ENCODE measurements at places on chromosomes 2 and 18. TPM values are rescaled to one million over a fixed set of nuclear protein-coding genes. Genes with fewer than 3 reads are reported as not detected.

The FAM110C gene
- total RNA-seq: not detected

The RGPD3 gene
- total RNA-seq: 0.59 TPM

The EML6 gene
- total RNA-seq: 1.1 TPM

The PLCD4 gene
- 2.5 TPM for total RNA-seq

The LYPD6B gene
- 2.9 TPM for total RNA-seq

The NOL4 gene
- total RNA-seq: not detected

The MROH2A gene
- total RNA-seq: not detected

The DYSF gene
- total RNA-seq: 4.3 TPM

The ERFE gene
- total RNA-seq: 0.88 TPM

The ABCB11 gene
- under 0.01 TPM for total RNA-seq

DNA sequence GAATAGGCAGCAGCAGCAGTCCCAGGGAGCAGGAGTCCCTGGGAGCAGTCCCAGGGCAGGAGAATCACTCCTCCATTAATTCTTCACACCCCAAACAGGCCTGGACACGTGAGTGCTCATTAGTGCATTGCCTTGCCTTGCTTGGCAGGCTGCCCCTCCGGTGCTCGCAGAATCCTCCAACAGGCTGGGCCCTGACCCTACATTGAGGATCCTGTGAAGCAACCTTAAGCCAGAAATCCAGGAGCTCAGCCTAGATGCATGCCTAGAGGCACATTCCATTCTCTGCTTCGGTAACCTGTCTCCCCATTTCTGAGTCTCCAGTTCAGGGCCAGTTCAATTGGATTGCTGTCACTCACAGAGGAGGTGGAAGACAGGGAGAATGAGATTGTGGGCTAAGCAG is 97.4 kb upstream of the LRATD1 start:
- H3K4me3 ChIP-seq: no peak overlapping the region
- H3K27me3 ChIP-seq: no peaks in the 10 kb centered on the region
- H3K27ac ChIP-seq: no peak overlapping the region
- no peaks in the 10 kb centered on the region for H3K4me1 ChIP-seq
- H3K36me3 ChIP-seq: no peaks in the 10 kb centered on the region

DNA sequence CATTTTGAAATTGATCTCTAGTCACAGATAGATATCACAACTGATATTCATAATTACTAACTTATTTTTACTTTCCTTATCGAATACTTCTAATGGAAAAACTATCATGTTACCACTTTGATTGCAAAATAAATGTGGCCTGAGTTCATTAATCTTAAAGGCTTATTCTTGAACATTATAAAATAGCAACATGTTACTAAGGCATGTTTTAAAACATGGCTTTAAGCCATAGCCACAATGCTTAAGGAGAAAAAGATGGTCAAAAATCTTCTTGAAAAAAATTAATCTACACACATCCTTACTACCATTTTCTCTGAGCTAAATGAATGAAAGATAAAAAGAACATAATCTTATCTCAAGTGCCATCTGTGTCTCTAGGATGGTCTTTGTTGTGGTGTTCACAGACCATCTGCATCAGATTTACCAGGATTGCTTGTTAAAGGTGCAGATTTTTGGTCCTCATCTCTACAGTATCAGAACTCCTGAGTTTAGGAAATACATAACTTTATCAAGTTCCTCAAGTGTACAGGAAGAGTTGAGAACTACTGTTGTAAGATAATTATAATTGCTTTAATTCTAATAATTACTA is 15.3 kb downstream of the MTX2 start:
- H3K4me1 ChIP-seq: peaks cover 17% of the 10 kb centered on the region
- H3K36me3 ChIP-seq: no peaks in the 10 kb centered on the region
- no peak overlapping the region for H3K4me3 ChIP-seq
- DNase-seq: no peak
- no peak overlapping the region for H3K27ac ChIP-seq
- H3K27me3 ChIP-seq: no peaks in the 10 kb centered on the region

DNA sequence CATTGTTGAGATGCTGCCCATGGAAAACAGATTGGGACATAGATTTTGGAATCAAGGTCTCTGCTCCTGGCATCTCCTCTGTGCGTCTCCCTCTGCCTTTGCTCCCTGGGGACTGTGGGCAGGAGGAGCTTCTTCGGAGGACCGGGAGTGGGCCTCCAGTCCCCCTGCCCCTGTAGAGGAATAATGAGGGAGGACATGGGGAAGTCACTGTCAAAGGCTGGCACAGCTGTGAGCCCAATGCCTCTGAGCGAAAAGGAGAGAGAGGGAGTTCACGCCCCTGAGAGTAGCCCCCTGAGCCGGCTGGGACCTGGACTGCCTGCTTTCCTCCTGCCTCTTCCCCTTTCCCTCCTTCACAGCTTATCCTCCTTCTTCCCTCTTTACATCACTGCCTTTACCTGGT is 195.0 kb downstream of the LOXHD1 start:
- no peaks in the 10 kb centered on the region for H3K4me1 ChIP-seq
- no peaks in the 10 kb centered on the region for H3K36me3 ChIP-seq
- no peak overlapping the region for H3K4me3 ChIP-seq
- no peak overlapping the region for H3K27ac ChIP-seq
- DNase-seq: no peak

DNA sequence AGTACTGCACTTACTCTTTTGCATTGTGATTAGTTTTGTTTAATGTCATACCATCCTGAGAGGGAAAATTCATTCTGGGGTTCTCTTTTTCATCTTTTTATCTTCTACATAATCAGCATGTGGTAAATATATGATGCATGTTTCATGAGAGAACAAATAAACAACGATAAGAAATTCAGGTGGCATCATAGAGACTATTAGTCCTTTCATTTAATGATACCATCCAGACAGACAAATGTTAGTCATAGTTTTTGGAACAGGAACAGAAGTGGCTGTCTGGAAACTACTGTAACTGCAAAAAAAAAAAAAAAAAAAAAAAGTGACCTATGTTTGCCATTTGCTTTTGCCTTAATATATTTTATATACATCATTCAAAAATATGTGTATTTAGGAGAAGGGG is 761.0 kb downstream of the EPHA4 start:
- H3K36me3 ChIP-seq: no peaks in the 10 kb centered on the region
- no peak overlapping the region for H3K4me3 ChIP-seq
- H3K27me3 ChIP-seq: no peaks in the 10 kb centered on the region

DNA sequence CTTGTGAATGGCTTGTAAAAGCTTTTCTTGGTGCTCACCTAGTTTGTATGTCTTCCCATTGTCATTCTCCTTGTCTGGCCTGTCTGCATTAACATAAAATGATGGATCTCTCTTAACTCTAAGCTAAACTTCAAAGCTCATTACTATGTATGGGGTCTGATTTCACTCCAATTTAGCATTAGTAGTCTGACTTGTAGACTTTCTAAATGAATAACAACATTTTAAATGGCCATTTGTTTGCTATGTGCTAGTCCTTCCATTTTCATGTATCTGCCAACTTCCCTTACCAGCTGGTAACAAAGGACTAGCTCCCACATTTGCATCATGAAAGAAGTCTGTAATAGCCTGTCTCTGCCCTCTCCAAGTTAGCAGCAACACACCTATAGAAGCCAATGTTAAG is 324.2 kb upstream of the RGPD4 start:
- H3K27me3 ChIP-seq: no peaks in the 10 kb centered on the region
- DNase-seq: no peak
- H3K4me3 ChIP-seq: no peak overlapping the region

DNA sequence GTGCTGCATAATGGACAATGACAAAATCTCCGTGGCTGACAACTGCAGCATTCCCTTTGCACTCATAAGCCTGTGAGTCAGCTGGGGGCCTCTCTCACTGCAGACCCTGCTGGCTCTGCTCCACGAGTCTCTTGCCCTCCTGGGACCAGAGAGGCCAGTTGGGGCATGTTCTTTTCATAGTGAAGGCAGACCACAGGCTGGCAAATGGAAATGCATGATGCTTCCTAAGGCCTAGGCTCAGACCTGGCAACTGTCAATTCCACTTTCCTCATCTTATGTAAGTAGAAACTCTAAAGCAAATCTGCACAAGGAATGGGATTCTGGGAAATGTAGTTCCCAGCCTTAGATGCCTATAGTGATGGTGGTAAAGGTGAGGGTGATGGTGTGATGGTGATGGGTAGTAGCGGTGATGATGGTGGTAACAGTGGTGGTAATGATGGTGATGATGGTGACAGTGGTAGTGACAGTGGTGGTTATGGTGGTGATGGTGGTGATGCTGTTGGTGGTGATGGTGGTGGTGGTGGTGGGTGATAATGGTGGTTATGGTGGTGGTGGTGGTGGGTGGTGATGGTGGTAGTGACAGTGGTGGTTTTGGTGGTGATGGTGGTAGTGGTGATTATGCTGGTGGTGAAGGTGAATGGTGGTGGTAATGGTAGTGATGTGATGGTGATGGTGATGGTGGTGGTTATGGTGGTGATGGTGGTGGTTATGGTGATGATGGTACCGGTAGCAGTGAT is 185.8 kb upstream of the ARL4C start:
- no peak overlapping the region for H3K4me3 ChIP-seq
- H3K27ac ChIP-seq: no peak overlapping the region
- no peak for DNase-seq
- no peaks in the 10 kb centered on the region for H3K36me3 ChIP-seq
- no peaks in the 10 kb centered on the region for H3K27me3 ChIP-seq

DNA sequence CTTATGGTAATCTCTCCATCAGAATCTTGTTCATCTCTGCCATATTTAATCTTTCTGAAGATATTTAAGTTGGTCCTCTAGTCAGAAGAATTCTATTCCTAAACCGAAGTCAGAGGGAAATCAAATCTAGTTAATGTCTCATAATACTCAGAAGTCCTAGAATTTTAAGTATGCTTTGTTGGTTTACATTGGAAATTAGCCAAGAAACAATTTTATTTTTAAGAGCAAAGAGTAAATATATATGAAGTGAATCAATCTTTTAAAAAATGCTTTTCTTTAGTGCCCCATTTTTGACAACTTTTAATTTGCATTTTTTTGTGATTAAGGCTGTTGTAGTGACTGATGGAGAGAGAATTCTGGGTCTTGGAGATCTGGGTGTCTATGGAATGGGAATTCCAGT is 38.1 kb downstream of the ME2 start:
- no peaks in the 10 kb centered on the region for H3K27me3 ChIP-seq
- no peak for DNase-seq
- H3K36me3 ChIP-seq: peaks cover 12% of the 10 kb centered on the region
- H3K4me3 ChIP-seq: no peak overlapping the region

- peak overlapping the region; percentile 63 for H3K4me3 ChIP-seq
- H3K27ac ChIP-seq: no peak overlapping the region
- H3K27me3 ChIP-seq: peaks cover 39% of the 10 kb centered on the region
- peak; percentile 88 for DNase-seq
- H3K4me1 ChIP-seq: peaks cover 15% of the 10 kb centered on the region
- no peaks in the 10 kb centered on the region for H3K36me3 ChIP-seq
Measured at GRCh38 chr2:120345608-120346007, 328 bp upstream of the INHBB start.

DNA sequence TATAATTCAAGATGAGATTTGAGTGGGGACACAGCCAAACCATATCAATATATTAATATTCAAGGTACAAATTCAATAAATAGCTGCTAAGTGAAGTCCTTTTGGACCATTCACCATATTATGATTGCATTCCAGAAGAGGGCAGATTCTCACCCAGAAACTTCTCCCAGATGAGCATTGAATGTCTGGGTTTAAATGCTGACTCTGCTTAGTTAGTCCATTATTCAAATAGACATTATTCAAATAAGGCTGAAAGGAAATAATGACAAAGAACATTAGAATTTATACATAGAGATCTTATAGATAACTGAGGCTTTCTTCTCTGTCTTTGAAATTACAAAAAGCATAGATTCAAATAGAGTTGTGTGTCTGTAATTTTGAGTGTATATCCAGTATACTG is 579.4 kb upstream of the SLC8A1 start:
- H3K4me1 ChIP-seq: no peaks in the 10 kb centered on the region
- no peaks in the 10 kb centered on the region for H3K27me3 ChIP-seq
- no peak for DNase-seq
- no peak overlapping the region for H3K4me3 ChIP-seq
- H3K36me3 ChIP-seq: no peaks in the 10 kb centered on the region

DNA sequence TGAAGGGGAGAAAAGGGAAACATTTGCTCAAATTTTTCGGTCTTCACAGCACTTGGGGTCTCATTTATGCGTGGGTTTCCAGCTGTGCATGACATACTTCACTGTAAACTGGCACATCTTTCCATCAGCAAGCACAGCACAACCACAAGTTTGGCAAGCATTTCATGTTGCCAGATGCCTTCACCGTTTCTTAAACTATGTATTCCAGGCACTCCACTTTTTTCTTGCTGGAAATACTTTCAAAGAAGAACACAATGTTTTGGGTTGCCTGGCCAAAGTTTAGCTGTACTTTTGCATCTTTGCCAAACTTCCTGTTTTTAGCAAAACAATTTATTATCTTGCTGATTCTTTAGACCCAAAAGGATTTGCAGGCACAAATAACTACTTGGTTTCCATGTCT is 194.6 kb upstream of the MEIS1 start:
- H3K4me3 ChIP-seq: no peak overlapping the region
- no peaks in the 10 kb centered on the region for H3K4me1 ChIP-seq
- no peak for DNase-seq
- no peaks in the 10 kb centered on the region for H3K27me3 ChIP-seq
- H3K36me3 ChIP-seq: no peaks in the 10 kb centered on the region
- H3K27ac ChIP-seq: no peak overlapping the region

DNA sequence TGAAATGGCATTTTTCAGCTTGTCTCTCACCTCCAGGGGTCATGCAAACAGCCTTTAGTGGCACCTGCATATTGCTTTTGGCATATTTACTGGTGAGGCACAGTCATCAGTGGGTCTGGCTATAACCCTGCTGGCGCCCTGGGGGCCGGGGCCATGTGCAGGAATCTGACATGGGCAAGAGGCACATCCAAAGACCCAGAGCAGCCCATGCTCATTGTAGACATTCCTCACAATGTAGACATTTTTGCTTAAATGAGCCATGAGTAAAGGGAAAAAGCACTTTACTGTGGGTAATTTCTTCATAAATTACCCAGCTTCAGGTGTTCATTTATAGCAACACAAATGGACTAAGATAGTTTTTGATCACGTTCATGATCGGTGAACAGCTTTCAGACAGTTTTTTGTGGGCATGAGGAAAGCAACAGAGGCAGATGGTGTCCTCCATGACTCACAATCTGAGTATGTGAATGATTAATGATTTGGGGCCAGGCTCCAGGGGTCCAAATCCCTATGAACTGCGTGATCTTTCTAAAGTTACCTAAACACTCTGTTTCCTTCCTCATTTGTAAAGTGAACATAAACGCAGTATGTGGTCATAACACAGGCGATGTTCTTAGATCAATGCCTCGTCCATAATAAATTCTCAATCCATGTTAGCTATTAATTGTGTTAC is 85.8 kb downstream of the LIPG start:
- H3K27ac ChIP-seq: no peak overlapping the region
- peaks cover 24% of the 10 kb centered on the region for H3K4me1 ChIP-seq
- no peak overlapping the region for H3K4me3 ChIP-seq
- peak; percentile 80 for DNase-seq
- no peaks in the 10 kb centered on the region for H3K27me3 ChIP-seq

- no peaks in the 10 kb centered on the region for H3K27me3 ChIP-seq
- H3K36me3 ChIP-seq: no peaks in the 10 kb centered on the region
- H3K4me1 ChIP-seq: peaks cover 6% of the 10 kb centered on the region
- H3K27ac ChIP-seq: no peak overlapping the region
Measured at GRCh38 chr18:63376538-63376937, 9.5 kb upstream of the KDSR start.
